Activated naive CD4-positive, alpha-beta T cell treated with anti-CD3 and anti-CD28 coated beads, Interleukin-2, amount 50 U/mL, for 16 hours (primary cell): ENCODE measurements at places on chromosomes 3 and 15.

GRCh38 chr3:137738710-137739109 is 25.4 kb upstream of the SOX14 start:
- DNase-seq = no peak

DNA sequence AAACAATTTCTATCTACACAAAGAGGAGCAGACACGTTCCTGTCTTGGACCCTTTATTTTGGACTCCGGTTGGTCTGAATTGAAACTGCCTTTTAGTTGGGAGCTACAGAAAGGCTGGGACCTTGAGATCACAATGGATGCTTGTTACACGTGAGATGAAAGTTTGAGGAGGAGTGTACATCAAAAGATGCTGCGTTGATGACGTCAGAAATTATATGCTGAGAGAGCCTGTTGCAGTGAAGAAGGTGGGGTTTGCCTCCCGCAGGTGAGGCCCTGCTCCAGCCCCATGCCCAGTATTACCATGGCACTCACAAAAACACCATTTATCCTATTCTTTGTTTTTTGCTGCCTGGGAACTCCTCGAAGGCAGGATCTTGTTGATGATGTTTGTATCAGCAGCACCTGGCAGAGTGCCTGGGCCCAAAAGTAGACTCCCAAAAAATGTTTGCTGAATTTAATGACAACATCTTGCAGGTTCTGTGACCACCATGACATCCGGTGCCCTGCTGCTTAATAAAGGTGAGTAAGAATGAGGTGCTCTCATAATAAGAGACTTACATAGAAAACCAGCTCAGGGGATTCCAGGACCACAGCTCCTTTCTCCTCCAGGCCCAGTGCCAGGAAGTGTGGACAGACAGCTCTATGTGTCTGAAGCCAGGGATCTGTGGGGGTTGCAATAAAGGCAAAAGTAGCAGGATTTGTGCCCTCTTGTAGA is 136.1 kb upstream of the UBE2E1 start:
- no peak for DNase-seq

- DNase-seq = no peak
Observed at GRCh38 chr15:78102741-78103140, 10.4 kb downstream of the SH2D7 start.

DNA sequence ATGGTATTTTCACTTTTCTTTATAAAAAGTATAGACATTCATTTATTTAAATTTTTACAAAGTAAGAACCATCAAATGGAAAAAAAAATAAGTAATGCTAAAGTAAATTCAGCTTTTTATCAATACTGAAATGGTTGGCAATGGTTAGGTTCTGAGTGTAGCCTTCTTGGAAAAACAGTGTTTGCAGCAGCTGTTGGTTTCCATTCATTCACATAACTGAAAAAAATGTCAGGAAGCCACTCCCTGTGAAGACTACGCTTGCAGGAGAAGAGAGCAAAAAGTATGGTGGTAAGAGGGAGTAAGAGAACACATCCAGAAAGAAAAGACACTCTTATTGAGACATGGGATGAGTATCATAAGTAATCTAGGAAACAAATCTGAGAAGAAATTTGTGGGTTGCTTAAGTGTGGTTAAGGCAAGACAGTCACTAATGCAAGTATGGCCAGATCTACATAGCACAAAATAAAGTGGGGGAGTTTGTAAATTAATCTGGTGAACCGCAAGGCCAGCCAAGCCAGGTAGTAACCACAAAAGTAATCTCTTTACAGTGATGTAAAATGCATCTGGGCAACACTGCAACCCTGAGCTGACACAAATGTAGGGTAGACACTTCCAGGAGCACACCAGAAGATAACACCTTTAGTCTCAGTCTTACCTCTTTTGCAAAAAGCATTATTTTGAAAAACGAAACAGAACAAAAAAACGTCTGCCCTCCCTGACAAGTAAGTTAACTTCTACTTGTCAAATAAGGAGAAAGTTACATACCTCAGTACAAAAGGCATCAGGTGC is 133.7 kb downstream of the IGSF11 start:
- no peak for DNase-seq

DNA sequence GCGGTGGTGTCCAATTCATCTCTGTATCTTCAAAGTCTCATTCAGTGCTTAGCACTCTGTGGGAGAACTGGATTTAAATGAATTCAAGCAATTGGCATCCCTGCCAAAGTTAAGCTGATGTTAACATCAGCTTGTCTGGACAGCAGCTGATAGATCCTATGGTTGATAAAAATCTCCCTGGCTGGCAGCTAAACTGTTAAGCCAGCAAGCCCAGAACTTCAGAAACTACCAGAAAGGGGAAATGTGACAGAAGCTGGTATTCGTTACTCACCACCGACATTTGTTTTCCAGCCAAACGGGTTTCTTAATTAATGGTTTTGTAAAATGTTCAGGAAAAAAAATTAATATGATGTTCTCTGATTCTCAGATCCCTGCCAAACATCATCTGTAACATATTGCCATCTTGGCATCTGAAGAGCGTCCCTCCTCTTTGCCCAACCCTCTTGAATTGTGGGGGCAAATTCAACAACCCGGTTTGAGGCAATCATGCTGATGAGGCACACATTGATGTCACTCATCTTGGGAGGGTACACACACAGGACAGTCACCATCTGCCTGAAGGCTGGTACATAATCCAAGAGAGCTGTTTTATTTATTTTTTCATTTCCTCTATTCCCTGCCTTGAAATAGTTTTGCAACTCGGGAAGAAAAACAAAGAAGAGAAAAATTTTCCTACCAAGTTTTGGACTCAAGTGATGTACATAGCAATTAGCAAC is 76.3 kb upstream of the ABHD17C start:
- no peak for DNase-seq

DNA sequence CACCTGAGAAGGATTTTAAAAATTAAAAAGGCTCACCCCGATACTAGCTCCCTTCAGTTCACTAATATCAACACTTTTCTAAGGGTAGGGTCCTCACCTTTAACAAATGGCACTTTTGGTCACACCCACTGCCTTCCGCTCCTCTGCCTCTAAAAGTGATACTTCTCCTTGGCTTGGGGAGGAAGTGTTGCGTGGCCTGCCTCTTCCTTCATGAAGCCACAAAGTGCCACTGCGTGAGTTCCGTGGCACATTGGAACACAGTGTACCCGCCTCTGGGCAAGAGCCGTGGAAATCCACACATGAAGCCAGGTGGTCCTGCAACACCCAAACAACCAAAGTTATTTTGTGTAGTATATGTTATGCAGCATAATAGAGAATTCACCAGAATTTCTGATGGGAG is 3.9 kb downstream of the B4GALT4 start:
- DNase-seq = peak; percentile 22

GRCh38 chr3:176785171-176785570 is 412.1 kb downstream of the TBL1XR1 start:
- no peak for DNase-seq

DNA sequence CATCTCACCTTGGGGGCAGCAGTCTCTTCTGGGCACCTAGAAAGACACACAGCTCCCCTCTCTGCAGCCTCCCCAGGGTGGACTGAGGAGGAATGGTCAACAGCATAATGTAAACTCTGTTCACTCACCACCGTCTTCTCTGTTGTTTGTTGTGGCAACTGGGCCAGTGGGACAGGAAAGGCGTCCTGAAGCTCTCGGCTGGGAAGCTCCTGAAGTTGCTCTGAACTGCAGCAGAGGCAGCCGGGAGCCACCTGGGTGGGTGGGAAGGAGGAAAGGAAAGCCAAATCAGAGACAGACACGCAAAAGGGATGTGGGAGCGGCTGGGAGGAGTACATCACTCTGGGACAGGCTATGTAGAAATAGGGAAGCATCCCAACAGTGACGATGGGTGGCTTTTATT is 52.7 kb downstream of the MYLK start:
- no peak for DNase-seq

- DNase-seq = peak; percentile 54
Observed at GRCh38 chr15:89090791-89091626, 2.8 kb downstream of the ABHD2 start.

- DNase-seq = no peak
Observed at GRCh38 chr15:73053398-73053723, 1.1 kb downstream of the NEO1 start.

- DNase-seq = peak; percentile 69
Observed at GRCh38 chr3:25663869-25664811, 567 bp downstream of the TOP2B start.
